ENCODE measurements at places on chromosomes 16 and 17.

- no peak for DNase-seq
Observed at GRCh38 chr17:76208120-76208519, 32.2 kb downstream of the RNF157 start.

- DNase-seq: no peak
Observed at GRCh38 chr17:65990593-65990992, 201.3 kb downstream of the CEP112 start.

DNA sequence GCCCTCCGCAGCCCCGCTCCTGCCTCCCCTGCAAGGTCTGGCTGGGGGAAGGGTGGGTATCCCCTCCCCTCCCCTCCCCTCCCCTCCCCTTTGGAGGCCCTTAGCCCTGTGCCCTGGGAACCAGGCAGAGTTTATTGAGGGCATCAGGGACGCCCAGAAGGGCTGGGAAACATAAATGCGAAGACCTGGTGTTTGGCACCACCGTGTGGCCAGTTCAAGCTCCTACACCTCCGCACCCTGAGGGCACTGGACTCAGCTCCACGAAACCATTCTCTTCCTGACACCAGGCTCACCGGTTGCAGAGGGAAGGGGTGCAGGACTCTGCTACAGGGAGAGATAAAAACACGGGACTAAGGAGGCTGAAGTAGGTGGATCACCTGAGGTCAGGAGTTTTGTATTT is 1.0 kb upstream of the AIPL1 start:
- DNase-seq: no peak

DNA sequence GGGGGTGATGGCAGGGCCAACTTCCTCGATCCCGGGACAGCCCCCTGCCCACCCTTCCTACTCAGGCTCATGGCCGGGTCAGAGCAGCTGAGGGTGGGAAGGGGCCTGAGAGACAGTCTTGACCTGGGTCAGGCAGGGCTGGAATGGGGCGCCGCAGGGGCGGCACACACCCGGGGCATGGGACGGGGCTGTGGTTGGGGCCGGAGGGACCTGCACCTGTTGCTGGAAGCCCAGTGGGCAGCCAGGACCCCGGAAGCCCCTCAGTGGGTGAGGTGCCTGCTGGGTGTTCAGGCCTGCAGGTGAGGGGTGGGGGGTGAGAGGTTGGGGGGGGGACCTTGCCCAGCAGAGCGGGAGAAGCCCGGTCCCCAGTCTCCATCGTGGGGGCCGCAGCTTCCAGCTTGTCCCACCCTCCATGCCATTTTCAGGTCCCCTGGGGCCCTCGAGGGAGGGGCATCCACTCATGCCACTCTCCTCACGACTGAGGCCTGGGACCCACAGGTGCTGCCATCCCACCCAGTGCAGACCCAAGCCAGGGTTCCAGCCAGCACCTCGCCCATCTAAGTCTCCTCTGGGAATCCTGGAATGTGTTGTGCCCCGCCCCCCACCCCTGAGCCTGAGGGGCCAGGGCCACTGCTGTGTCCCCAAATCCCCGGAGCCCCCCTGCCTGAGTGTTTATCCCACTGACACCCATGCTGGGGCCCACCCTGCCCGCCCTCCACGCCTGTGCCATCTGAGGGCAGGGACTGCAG is 43.4 kb upstream of the ACSF3 start:
- DNase-seq: no peak

- no peak for DNase-seq
Observed at GRCh38 chr17:16905593-16906191, 66.2 kb downstream of the TNFRSF13B start.

DNA sequence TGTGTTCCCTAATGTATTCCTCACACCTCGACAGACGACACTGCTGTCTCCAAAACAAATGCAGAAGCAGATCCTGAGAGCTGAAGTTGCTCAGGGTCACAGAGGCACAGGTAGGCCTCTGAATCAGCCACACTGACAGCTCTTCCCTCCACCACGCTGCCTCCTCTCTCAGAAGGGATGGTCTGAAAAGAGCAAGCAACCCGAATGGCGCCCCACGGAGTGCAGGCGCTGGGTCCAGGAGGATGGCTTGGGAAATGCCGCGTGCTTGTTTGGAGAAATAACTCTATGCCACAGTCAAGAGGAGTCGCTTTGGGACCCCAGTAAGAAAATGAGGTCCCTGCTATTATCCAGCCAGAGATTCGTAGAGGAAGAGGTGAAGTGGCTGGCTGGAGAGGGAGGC is 15.9 kb downstream of the CYB561 start:
- DNase-seq: peak; percentile 46

DNA sequence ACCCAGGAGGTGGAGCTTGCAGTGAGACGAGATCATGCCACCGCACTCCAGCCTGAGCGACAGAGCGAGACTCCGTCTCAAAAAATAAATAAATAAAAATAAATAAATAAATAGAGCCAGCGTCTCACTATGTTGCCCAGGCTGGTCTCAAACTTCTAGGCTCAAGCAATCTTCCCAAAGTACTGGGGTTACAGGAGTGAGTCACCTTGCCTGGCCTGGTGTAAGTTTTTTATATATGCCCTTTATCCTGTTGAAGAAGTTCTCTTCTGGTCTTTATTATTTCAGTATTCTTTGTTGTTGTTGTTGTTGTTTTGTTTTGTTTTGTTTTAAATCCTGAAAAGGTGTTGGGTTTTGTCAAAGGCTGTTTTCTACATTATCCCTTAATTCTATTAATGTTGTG is 30.1 kb upstream of the ABCC1 start:
- no peak for DNase-seq

DNA sequence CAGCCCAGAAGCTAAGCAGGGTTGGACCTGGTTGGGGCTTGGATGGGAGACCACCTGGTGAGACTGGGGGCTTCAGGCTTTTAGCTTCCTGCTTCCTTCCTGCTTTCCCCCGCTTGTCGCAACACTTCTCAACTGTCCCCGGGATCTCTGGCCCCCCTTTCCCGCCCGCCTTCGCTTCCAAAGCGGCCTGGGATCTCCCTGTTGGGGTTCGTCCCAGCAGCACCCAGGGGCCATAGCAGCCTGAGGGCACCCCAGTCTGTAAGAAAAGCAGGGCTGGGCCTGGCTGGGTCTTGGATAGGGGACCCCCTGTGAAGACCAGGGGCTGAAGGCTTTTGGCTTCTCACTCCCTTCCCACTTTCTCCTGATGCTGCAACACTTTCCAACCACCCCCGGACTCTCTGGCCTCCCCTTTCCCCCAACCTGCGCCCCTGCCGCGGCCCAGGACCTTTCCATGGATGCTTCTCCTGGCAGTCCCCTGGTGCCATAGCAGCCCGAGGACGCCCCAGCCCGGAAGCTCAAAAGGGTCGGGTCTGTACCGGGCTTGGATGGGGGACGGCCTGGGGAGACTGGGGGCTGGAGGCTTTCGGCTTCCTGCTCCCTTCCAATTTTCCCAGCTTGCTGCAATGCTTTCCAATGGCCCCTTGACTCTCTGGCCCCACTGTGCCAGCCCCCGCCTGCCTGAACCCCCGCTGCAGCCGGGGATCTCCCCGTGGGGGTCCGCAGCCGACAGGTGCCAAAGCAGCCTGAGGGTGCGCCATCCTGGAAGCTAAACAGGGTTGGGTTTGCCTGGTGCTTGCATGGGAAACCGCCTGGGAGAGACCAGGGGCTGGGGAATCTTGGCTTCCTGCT is 2276.2 kb downstream of the TP53TG3F start:
- DNase-seq: peak; percentile 76

GRCh38 chr16:28897826-28898225 is 19.5 kb downstream of the ATP2A1 start:
- DNase-seq: no peak

DNA sequence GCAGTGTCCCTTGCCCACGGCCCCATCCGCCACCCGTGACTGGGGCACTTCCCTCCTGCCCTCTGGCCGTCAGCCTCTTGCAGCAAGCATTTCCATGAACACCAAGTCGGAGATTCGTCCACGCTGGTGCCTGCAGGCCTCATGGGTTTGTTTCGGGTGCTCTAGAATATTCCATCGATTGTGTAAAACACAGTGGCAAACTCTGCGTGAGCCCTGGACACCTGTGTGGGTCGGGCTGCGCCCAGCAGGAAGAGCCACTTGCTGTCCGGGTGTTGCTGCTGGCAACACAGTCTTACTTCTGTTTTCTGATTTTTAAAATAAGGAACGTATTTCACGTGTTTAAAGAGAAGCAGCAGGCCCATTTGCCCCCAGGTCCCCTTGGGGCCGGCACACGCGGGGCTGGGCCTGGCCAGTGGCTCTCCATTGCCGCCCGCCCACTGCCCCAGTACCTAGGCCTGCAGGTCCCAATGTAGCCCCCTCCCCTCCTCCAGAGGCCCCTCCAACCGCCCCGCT is 10.0 kb downstream of the CYBC1 start:
- peak; percentile 63 for DNase-seq

DNA sequence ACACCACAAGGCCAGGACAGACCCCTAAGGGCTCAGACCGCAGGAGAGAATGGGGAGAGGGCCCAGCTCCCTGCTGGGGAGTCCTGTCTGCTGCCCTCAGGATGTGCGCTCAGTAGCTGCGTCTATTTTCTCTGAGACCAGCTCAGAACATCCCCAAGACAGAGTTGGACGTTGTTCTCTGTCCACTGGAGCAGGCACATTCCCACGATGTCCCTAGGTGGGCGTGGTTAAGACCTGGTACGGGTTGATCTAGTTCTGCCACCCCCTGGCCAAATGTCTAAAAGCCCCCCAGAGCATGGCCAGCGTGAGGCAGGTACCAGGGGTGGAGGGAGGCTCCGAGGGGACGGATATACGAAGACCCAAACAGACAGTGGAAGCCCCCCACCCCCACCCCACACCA is 842 bp upstream of the CALB2 start:
- no peak for DNase-seq

DNA sequence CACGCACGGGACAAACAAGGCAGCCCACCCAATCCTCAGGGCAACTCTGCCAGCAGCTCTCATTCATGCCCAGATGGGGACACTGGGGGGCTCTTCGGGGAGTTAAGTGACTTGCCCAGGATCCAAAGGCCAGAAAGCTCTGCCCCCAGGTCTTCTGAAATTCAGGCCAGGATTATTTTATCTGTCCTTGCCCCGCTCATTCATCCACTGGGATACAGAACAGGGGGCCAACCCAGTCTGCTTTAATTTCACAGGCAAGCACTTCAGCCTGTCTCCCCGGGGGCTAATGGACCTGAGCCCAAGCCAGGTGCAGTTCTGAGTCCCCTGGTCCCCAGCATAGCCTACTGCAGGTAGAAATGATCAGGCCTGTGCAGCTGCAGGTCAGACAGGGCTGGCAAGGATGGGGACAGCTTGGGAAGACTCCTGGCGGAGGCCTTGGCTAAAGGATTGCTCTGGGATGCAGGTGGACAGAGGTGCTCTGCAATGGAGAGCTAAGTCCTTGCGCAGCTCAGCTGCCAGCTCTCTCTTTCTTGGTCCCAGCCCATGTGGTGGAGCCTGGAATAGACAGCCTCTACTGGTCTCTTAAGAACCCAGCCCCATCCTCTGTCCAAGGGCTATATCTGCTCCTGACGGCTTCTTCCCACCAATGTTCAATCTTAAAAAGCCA is 766 bp upstream of the B3GNT9 start:
- peak; percentile 57 for DNase-seq

DNA sequence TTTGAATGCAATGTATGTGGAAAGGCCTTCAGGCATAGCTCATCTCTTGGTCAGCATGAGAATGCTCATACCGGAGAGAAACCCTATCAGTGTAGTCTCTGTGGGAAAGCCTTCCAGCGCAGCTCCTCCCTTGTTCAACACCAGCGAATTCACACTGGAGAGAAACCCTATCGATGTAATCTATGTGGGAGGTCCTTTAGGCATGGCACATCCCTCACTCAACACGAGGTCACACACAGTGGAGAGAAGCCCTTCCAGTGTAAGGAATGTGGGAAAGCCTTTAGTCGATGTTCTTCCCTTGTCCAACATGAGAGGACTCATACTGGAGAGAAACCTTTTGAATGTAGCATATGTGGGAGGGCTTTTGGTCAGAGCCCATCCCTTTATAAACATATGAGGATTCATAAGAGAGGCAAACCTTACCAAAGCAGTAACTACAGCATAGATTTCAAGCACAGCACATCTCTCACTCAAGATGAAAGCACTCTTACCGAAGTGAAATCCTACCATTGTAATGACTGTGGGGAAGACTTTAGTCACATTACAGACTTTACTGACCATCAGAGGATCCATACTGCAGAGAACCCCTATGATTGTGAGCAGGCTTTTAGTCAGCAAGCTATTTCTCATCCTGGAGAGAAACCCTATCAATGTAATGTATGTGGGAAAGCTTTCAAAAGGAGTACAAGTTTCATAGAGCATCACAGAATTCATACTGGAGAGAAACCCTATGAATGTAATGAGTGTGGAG is 24.7 kb downstream of the ZFP90 start:
- DNase-seq: no peak

DNA sequence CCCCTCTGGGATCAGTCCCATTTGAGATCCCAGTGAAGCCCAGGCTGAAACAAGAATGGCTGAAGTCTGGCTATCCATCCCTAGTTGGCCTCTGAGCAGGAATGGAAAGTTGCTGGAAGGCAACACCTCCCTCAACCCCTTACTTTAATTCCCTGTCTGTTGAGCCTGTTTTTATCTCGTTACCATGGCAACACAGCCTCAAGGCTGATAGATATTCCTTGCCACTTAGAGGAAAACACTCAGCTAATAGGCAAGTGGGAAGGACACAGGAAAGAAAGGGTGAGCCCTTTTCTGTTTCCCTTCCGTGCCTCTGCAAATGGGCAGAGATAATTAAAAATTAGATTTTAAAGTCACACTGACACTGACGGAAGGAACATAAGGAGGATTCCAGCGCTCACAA is 75.5 kb upstream of the CLEC3A start:
- no peak for DNase-seq

DNA sequence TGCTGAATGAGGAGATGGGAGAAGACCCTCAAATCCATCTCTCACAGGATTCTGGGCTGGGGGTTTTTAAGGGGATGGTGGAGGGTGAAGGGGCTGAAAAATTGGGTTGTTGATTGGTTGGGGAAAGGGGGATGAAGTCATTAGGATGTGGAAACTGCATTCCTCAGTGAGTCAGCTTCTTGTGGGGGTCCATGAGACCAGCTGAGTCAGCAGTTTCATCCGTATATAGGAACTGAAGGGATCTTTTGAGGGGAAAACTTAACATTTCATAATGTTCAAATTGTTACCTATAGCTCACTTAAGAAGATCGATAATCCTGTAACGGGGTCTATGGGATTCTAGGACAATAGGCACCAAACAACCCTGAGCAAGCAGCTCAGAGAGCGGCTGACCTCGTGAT is 213.4 kb downstream of the CBLN1 start:
- no peak for DNase-seq

GRCh38 chr17:30433514-30433913 is 43.7 kb upstream of the GOSR1 start:
- DNase-seq: no peak

GRCh38 chr17:81656118-81656743 is at the start of gene PDE6G:
PDE6G (minus strand) TSS chr17:81656542; CDS start chr17:81653305, 3,237 bp downstream.
- no peak for DNase-seq

- DNase-seq: no peak
Observed at GRCh38 chr17:80832266-80832676, 159.4 kb upstream of the CHMP6 start.

DNA sequence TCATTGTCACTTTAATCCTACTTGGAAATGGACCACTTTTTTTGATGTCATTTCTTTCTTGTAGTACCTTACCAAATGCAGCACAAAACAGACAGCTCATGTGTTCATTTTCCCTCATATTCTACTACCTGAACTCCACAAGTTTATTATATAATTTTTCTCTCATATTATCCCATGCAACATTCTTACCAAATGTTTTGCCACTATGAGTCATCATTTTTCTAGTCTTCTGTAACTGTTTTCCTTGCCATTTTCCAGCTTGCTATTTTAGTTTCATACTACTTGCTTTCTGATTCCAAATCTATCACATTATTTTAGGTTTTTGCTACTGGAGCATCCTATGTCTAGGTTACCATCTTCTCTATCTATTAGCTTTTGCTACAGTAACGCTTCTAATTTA is 332.7 kb downstream of the ZFHX3 start:
- no peak for DNase-seq

Measured in suprapubic skin (tissue), 4 donors.